ENCODE measurements at places on chromosomes 1 and 21.

GRCh38 chr1:48309564-48310082 lies 87.1 kb downstream of the SLC5A9 start:
- DNase-seq = no peak

- no peak for DNase-seq
These were observed 35.1 kb downstream of the PIGM start for GRCh38 chr1:159996653-159997052.

GRCh38 chr21:42784896-42785451 lies 94.4 kb downstream of the WDR4 start:
- no peak for DNase-seq

- DNase-seq = no peak
These were observed 123.3 kb upstream of the DPYD start for GRCh38 chr1:98044071-98044697.

DNA sequence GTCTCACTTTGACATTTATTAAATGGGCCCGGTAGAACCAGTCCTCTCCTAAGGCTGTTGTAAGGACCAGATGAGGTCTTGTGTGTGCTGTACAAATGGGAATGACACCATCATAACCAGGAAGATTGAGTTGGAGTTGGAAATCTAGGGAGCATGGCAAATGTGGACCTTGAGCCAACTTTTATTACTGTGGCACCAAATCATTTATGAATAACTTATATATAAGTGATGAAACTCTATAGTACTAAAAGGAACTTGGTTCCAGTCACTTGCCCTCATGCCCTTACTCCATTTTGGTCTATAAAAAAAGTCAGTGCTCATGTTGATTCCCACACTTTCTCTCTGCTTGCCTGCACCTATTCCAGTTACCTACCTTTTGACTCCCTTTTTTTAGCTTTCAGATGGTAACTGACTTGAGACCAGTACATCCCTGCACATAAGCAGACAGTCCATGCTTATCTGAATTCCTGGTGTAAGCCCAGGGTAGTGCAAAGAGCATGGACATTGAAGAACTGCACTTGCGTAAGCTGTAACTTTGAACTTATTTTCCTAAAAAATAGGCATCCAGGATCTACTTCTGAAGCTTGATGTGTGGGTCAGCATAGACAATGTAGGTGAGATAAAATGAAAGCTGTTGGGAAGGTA lies 210.6 kb downstream of the PBX1 start:
- DNase-seq = no peak

- no peak for DNase-seq
These were observed 433 bp downstream of the TIMM17A start for GRCh38 chr1:201955729-201956143.

GRCh38 chr1:182217071-182217470 lies 155.6 kb upstream of the ZNF648 start:
- no peak for DNase-seq

DNA sequence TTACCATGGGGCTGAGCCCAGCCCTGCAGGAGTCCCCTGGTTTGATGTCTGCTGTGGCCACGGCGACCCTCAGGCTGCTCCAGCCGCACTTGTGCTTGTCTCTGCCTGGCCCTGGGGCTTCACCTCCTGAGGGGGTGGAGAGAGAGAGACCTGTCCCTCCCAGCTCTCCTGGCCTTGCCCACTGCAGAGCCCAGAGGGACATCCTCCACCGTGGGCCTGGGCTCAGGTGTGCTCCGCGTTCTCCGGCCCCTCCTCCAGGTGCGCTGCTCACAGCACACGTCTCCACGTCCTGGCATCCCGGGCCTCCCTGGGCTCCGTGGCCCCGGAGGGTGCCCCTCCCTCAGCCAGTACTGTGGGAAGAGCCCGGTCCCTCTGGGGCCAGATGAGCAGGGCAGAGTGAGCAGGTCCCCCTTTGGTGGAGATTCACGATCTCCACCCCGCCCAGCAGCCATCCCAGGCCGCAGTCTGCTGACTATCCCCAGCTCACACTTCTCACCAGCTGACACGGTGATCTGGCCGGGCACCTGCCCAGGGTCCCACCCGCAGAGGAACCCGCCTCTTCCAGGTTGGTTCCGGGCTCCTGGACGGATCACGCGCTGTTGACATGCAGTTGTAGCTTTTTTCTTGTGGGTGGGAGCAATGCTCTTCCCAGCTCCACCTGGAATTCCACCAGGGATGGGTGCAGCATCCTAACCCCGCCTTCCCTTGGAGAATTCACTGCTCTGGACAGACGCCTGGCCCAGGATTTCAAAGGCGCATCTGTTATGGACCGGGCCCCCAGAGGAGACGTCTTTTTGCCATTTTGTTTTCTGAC lies 41.8 kb upstream of the POFUT2 start:
- no peak for DNase-seq
